NCI-H187 treated with DMSO at 0.1 percent for 48 hours (cell line): ENCODE measurements at places on chromosomes 3 and 15.

GRCh38 chr15:83081256-83082014, 14.4 kb upstream of the BTBD1 start:
- DNase-seq: no peak

DNA sequence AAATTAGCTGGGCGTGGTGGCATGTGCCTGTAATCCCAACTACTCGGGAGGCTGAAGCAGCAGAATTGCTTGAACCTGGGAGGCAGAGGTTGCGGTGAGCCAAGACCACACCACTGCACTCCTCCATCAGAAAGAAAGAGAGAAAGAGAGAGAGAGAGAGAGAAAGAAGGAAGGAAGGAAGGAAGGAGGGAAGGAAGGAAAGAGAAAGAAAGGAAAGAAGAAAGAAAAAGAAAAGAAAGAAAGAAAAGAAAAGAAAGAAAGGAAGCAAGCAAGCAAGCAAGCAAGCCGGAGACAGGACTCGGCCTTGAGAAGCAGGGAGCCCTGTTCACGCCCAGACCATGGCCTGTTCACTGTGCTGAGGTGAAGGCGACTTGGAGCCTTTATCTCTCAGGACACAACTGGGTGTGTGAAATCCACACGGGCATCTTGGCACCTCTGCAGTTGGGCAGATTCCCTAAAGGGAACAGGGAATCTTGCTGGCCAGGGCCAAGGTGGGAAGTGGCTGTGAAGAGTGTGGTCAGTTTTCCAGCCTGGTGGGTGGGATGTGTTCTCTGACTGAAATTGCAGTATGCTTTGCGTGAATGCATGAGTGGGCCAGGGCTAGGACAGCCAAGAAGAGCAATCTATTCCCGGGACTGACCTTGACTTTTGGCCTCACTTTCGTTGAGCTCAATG, 90.3 kb downstream of the CORO2B start:
- no peak for DNase-seq

DNA sequence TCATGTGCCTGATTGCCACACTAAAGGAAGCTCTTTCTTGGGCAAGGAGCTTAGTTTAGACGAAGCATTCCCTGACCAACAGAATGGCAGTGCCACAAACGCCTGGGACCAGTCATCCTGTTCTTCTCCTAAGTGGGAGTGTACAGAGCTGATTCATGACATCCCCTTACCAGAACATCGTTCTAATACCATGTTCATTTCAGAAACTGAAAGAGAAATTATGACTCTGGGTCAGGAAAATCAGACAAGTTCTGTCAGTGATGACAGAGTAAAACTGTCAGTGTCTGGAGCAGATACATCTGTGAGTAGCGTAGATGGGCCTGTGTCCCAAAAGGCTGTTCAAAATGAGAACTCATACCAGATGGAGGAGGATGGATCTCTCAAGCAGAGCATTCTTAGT, 18.4 kb downstream of the SENP5 start:
- no peak for DNase-seq

GRCh38 chr15:25905140-25905539, 42.0 kb upstream of the ATP10A start:
- no peak for DNase-seq

GRCh38 chr3:106431721-106432120, 562.9 kb upstream of the CBLB start:
- no peak for DNase-seq

GRCh38 chr3:146093896-146094295, 67.1 kb downstream of the PLOD2 start:
- DNase-seq: no peak
